Naive B cell (primary cell): ENCODE measurements at places on chromosomes 2 and 18. TPM values are rescaled to one million over a fixed set of nuclear protein-coding genes. Genes with fewer than 3 reads are reported as not detected.

CHRND gene
- not detected for polyA plus RNA-seq

SERPINB13 gene
- polyA plus RNA-seq, result not detected

IL37 gene
- polyA plus RNA-seq, result not detected

SPATA3 gene
- polyA plus RNA-seq, result not detected

UGT1A4 gene
- not detected for polyA plus RNA-seq

EVX2 gene
- not detected for polyA plus RNA-seq

NCKAP5 gene
- 0.21 TPM for polyA plus RNA-seq

RAB1A gene
- 63.2 TPM for polyA plus RNA-seq

GTF2A1L gene
- not detected for polyA plus RNA-seq

C2orf15 gene
- polyA plus RNA-seq, result 5.7 TPM

EMILIN1 gene
- polyA plus RNA-seq, result 0.91 TPM

ZNF385B gene
- not detected for polyA plus RNA-seq

HOXD3 gene
- not detected for polyA plus RNA-seq

SMAD4 gene
- polyA plus RNA-seq, result 104 TPM

NBEAL1 gene
- polyA plus RNA-seq, result 6.0 TPM

GALR1 gene
- not detected for polyA plus RNA-seq
